ENCODE measurements at places on chromosomes 5 and 9.

DNA sequence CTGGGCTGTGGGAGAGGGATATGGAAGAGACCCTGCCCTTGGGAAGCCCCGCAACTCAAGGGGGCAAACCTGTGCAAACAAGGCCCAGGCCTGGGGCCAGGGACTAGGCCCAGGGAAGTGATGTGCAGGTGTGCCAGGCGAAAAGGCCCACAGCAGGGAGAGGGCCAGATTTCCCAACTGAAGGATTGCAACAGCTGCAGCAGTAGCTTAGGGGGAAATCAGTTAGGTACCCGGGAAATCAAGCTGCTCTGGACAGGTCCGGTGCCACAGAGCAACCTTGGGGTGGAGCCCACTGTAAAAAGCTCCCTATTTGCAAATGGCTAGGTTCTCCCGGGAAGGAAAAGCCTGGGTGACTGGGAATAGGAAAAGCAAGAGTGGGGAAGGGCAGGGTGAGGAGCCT lies 10.4 kb downstream of the GRIN1 start:
- no peak for DNase-seq

GRCh38 chr5:152271420-152271819 lies 133.7 kb downstream of the NMUR2 start:
- no peak for DNase-seq

DNA sequence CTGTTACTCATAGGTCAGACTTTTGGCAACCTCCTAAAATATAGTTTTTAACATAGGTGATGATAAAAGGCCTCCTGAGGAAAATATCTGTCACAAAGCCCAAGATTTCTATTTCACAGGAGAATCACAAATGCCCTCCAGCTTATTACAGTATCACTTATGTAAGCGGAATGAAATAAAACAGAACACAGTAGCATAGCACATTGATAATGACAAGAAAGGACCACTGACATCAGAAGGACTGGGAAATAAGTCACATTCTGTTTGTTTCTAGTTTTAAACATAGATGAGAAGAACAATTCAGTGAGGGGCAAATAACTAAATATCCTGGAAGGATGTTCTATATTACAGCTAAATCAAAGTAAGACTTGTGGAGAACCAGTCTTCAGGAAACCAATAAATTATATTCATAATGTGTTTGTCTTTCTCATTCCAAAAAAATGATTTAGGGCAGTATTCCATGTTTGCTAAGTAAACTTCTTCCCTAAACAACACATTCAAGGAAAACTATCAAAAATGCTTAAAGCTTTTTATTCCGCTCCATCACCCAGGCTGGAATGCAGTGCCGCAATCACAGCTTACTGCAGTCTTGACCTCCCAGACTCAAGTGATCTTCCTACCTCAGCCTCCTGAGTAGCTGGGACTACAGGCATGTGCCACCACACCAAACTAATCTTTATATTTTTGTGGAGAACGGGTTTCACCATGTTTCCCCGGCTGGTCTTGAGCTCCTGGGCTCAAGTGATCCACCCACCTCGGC lies 20.8 kb upstream of the CTNNAL1 start:
- DNase-seq = no peak

GRCh38 chr5:91532779-91533178 lies 149.7 kb upstream of the ARRDC3 start:
- DNase-seq = no peak

GRCh38 chr5:102036927-102037326 lies 259.2 kb downstream of the SLCO4C1 start:
- no peak for DNase-seq

GRCh38 chr5:117405197-117405596 lies 830.6 kb upstream of the SEMA6A start:
- DNase-seq = no peak

DNA sequence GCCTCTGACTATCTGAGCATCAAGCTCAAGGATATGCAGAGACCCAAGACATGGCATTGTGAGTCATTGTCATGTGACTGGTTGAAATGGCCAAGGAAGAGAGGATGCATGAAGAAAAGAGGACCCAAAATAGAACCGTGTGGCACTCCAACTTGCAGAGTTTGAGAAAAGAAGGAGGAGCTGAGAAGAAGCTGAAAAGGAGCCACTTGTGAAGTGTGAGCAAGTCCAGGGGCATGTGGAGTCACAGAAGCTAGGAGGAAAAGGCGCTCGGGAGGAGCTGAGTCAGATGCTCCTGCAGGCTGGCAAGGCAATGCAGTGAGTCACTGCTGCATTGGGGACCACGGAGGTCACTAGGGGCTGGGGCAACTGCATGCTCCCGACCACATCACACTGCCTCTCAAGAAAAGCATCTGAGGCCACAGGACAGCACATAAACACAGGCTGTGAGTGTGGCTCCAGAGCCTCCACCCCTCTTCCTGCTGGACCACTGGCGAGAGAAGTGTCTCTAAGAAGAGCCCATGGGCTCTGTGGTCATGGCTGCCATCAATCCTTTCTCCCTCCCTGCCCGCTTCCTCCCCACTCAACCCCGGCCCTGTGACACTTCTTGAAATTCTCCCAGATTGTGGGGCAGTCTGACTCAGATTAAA lies 197.6 kb downstream of the DRD1 start:
- DNase-seq = peak; percentile 37

- no peak for DNase-seq
Measured at GRCh38 chr5:54062958-54063357, 247.4 kb downstream of the ARL15 start.

- DNase-seq = no peak
Measured at GRCh38 chr5:8417316-8418048, 548.5 kb downstream of the MTRR start.

DNA sequence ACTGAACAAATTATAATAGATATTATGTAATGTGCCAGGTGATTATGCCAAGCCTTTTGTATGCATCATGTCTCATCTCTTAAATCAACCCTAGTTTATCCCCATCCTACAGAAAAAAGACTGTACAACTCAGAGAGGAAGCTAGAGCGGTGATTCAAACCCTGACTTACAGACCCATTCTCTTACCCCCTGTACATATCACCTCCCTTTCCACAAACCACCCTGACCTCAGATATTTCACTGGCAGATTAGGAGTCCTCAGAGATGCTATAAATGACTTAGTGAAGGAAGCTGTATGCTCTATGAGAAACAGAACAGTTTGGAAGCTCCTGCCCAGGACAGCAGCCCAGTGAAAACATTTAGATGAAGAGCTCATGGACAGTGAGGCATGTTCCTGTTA lies 79.1 kb upstream of the RARS1 start:
- no peak for DNase-seq

- DNase-seq = no peak
Measured at GRCh38 chr5:73901455-73901854, 275.5 kb downstream of the ARHGEF28 start.

DNA sequence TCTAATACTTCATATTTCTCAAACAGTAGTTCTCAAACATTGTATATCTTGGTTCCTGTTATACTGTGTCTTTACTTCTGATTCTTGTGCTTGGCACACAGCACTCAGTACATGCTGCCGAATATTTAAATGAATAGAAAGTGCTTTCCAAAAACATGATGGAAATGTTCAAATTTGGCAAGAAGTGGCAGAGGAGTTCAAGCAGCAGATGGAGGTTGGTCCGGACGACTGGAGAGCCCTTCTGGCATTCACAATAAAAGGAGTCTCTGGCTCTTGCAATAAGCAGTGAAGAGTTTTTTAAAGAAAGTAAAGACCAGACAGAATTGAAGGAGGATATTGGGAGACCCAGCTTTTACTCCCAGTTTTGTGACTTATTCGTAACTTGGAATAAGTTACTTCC lies 36.3 kb downstream of the TSTD2 start:
- DNase-seq = no peak

- DNase-seq = no peak
Measured at GRCh38 chr9:6006749-6007057, 8.7 kb downstream of the RANBP6 start.

GRCh38 chr5:150993422-150993821 lies 27.0 kb upstream of the GPX3 start:
- DNase-seq = no peak

DNA sequence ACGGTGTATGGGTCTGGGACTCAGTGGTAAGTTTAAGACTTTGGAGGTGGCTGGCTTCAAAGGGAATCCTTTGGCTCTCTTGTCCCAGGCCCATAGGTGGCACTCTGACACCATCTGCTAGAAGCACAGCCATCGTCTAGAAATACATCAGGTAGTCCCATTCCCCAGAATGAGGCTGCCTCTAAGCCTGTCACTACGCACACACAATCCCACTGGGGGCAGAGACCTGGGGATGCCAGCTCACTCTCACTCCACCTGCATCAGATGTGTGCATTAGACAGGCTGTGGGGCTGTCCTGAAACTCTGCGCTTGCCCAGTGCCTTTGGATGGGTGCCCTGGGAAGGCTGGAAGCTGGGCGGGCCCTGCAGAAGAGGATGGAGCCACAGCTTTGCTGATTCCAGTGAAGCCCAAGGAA lies 127.5 kb upstream of the PANK3 start:
- peak; percentile 66 for DNase-seq

DNA sequence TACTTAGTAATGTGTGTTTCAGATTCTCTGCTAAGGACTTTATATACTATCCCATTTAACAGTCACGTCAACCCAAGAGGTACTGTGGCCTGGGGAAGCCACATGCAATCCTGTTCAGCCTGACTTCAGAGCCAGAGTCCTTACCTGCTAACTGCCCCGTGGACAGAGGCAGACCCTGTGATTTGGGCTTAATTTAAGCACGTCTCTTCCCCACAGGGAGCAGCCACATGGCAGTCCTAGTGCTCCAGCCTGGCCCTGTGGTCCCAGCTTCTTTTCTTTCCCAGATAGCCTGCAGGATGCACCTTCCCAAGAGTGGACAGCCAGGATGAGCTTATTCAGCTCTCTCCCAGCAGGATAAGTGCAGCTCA lies 71.5 kb downstream of the PDE8B start:
- DNase-seq = no peak

GRCh38 chr9:126116351-126117157 lies 210.1 kb upstream of the MVB12B start:
- DNase-seq = no peak

- DNase-seq = no peak
Measured at GRCh38 chr5:52999344-52999949, 10.3 kb downstream of the ITGA2 start.

GRCh38 chr5:67063791-67064190 lies 132.8 kb downstream of the CD180 start:
- no peak for DNase-seq

DNA sequence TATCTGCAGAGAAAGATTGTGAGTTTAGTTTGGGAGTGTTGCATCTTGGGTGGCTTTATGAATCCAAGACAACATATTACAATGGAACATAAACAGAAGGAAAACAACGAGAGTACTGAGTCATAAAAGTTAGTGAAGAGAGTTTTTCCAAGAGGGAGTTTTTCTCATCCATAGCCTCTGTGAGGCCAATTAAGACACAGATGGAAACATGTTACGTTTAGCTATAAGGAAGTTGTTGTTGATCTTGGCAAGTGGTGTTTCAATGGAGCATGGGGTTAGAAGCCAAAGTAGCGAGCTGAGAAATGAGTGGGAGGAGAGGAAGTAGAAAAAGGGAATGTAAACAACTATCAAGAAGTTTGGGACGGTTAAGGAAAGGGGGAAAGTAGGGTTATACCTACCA lies 53.3 kb upstream of the SPATA31D4 start:
- DNase-seq = peak; percentile 55

DNA sequence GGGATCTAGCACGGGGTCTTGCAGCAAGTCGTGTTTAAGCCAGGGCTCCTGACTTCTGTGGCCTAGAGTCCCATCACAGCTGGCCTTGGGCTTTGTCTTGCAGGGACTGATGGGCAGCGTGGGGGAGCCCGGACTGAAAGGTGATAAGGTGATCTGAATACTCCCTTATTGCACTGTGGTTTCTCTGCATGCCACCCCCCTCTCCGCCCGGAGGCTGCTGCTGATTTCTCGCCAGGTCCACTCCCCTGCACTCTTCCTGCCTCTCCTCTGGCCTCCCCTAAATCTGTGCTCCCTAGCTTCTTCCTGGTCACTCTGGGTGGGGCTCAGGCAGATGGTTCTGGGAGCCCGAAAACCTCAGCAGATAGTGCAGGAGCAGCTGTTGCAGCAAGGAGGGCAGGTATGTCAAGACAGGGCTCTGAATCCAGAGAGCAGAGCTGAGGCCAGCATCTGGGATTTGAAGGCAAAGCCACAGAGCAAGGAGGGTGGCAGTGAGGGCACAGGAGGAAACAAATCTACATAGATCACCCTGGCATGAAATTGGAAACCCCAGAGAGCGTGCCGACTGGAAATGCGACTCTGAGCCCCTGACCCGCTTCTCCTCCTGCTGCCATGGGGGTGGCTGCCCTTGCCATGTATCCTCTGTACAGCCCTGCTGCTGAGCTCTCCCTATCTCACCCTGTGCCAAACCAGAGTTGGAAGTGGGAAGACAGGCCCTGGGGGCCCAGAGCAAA lies 76.5 kb downstream of the COL27A1 start:
- DNase-seq = no peak

GRCh38 chr5:132491368-132492364 lies 1.1 kb upstream of the IRF1 start:
- peak; percentile 20 for DNase-seq

GRCh38 chr5:661891-662750 lies 31.0 kb downstream of the TPPP start:
- DNase-seq = no peak

GRCh38 chr5:1317921-1318565 lies 23.2 kb upstream of the TERT start:
- DNase-seq = peak; percentile 11

DNA sequence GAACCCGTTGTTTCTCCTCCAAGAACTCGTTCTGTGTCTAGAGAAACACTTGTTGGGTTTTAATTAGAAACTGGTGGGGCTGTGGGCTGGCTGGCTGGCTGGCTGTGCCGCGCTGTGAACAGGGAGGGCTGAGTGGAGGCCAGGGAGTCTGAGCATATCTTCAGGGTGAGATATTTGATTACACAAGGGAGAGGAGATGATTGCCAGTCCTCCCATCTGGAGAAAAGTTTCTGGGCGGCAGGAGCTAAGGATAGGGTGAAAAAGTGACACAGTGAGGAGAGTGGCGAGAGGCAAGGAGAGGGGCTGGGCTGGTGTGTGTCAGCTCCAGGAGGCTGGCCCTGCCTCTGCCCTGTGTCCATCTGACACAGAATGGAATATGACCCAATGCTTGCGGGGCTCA lies 63.0 kb downstream of the GDNF start:
- no peak for DNase-seq

- DNase-seq = no peak
Measured at GRCh38 chr9:86052556-86053468, 46.5 kb downstream of the GOLM1 start.

DNA sequence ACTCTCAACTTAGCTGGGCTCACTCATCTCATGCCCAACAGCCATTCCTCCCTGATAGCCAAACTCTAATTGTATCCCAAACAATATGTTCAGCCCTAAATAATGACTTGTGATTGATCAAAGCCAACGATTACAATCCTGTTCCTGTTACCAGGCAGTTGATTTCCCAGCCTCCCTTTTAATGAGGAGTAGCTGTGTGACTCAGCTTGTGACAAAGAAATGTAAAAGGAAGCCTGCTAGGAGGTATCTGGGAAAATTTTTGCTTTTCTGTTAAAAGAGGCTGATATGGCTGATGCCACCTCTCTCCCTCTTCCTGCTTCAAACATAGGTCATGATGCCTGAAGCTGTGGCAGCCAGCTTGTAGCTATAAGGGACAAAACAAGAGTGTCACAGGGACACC lies 19.6 kb upstream of the ENC1 start:
- no peak for DNase-seq

DNA sequence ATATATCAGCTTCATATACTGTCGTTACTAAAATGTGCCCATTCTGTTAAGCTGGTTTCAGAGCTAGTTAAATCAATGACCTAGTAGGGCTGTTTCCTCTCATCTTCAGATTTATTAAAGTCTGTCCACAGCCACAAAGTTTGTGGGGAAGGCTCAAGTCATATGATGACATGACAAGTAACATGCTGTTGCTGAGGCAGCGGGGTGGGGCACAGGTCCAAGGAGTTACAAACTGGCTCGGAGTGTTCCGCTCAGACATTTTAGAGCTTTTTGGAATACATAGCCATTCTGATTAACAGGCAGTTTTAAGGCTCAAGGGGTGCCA lies 2.7 kb upstream of the ANP32B start:
- no peak for DNase-seq
